Retinal pigment epithelial cell (primary cell): ENCODE measurements at places on chromosomes 12 and 14.

- no peak for DNase-seq
Observed at GRCh38 chr14:88804035-88804434, 11.3 kb upstream of the EML5 start.

DNA sequence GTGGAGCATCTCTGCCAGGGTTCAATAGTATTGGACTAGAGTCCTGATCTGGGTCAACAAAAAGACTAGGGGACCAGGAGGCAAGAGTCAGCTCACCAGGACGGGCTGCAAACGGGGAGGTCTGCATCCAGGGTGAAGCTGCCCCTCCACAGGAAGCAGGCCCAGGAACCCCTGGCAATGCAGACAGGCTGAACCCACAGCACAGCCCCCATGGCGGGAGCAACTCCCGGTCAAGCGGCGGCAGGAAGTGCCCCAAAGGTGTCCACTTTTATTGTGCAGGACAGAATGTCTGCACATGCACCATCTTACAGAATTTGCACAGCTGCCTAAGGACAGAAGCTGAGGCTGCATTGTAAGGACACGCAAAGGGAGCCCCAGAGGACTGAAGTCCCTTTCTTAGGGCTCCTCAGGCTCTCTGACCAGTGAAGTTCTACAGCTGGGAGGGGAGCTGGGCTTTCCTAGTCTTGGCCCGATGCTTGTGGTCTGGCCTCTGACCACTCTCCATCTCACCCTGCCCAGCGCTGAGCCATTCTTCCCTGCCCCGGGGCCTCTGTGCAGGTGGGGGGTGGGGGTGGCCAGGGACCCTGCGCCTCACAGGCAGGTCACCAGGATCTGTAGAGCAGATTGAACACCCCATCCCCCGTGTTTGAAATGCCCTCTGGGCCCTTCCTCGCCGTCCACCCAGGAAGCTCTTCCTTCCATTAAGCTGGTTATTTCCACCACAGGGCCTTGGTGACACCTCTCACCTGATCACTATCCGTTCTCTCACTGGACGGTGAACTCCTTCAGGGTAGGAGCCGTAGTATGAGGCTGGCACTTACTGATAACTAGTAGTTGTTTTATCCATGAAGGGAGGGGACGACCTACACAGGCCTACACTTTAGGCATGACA lies 75.9 kb downstream of the NINJ2 start:
- DNase-seq = no peak

DNA sequence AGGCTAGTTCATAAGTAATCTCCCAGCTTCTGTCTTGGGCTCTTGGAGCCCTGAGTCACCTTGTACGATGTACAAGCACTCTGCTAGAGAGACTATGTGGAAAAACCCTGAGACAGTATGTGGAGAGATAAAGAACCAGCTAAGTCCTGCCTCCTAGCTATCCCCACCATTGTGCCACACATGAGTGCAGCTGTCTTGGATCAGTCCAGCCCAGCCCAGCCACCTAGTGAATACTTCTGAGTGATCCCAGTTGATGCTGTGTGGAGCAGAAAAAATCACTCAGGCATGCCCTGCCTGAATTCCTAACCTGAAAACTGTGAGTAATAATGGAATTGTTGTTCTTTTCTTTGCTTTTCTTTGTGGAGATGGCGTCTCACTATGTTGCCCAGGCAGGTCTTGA lies 5.1 kb upstream of the SERPINA6 start:
- DNase-seq = no peak

- DNase-seq = no peak
Observed at GRCh38 chr12:116990971-116991966, 80.5 kb downstream of the FBXW8 start.

GRCh38 chr14:91349481-91350074 lies 68.0 kb downstream of the CCDC88C start:
- no peak for DNase-seq

DNA sequence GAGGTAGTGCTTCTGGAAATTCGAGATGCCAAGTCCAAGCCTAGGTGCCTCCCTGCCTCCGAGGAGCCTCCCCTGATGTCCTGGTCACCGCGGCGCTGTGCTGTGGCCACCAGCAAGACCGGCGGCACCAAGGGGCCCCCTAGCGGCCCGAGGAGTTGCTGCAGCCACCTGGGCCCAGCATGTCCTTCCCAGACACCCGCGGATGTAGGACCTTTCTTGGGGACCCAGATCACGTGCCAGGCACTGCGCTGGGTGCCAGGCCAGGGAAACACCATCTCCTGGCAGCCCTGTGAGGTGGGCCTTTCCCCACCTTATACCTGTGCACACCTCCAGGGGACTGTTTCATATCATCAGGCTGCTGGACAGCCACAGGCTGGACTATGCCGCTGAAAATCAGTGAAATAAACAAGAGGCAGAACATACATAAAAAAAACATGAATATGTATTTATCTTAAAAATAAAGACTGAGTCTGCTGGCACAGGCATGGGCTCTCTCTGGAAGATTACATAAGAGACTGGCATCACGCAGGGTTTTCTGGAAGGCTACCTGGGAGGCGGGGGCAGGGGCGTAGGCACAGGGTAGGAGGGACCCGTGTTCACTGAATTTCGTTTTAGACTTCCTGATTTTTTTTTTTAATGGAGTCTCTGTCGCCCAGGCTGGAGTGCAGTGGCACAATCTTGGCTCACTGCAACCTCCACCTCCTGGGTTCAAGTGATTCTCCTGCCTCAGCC lies 15.9 kb upstream of the HHIPL1 start:
- DNase-seq = no peak

DNA sequence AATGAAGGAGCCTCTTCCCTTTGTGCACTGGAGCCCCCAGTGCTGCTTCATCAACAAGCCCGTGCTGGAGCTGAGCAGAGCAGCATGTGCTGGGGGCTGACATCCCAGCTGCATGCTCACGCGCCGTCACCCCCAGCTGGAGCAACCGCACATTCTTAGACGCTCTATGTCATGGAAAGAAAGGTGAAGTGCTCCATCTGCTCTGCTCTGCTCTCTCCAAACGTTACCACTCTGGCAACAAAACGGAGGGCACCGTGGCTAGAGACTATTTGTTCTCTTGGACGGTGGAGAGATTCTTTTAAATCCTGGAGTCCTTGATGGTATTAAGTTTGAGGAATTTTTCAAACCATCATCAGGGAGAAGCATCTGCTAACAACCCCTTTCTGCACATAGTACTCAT lies 208.4 kb downstream of the C12orf75 start:
- DNase-seq = no peak
